Kasumi-1 (cell line): ENCODE measurements at places on chromosomes 1 and 21.
A peak's percentile ranks its signal among the peaks of the same experiment; 100 is the strongest.

DNA sequence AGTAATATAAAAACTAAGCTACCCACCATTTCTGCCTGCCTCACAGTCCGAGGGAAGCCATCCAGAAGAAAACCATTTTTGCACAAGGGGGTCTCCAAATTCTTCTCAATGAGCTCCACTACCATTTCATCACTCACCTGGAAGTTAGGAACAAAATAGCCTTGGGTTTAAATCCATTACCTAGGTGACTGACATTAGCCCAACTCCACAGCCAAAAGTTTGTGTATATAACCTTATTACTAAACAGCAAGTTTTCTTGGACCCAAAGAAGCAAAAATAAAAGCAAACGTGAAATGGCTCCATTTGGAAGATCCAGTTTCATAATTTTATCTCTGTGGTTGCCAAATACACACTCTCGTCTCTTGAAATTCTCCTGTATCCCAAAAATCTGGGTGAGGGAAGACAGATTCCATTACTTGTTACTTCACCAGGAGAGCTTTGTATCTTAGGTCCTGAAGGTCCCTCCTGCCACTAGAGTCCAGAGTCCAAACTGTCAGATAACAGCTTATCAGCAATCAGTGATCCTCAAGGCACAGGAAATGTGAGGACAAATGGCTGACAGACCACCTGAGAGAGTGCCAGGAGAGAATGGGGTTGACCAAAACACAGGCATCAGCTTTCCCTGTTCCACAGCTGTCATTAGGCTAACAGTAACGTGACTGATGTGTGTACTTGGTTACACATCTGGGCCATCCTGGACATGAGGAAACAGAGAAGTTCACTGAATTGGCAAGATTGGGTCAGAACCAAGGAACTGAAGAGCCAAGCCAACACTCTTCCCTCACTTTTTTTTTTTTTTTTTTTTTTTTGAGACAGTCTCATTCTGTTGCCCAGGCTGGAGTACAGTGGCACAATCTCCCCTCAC, 14.9 kb downstream of the AK2 start:
- DNase-seq: no peak

- DNase-seq: no peak
These were observed 28.1 kb downstream of the IL23R start for GRCh38 chr1:67194209-67194863.

- no peak for DNase-seq
These were observed 23.3 kb upstream of the LYPD8 start for GRCh38 chr1:248778906-248779305.

DNA sequence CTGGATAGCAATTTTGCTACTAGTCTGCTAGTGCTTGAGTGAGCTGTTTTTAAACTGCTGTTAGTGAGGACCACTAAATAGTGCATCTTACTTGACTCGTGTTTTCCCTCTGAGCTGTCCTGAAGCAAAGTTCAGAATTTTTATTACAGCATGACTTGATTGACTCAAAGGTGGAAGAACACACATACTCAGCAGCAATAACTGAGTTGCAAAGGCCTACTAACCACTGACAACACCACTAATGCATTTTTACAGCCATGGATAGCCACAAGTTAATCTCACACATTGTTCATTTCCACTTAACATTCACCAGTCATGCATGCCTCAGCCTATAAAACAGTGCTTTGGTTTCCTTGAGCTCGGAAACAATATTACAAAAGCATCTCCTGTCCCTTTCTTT, 148.7 kb downstream of the RUNX1 start:
- DNase-seq: no peak

DNA sequence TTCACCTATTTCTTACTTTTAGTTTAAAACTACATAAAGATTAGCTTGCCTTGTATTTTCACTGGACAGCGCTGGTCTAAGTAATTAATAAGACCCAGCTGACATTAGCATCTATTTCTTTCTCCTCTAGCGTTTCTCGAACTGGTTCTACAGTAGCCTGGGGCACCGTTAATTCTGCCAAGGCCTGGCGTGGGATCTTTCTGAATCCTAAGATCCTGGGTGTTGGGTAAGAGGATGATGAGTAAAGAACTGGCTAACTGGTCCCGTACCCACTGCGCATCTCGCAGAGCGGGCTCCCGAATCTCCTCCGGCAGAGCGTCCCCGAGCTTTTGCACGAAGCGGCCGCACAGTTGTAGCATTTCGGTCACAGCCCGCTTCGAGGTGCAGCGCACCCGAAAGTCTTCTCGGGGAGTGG, 309 bp downstream of the NSL1 start:
- DNase-seq: peak; percentile 72

- DNase-seq: no peak
These were observed 5.5 kb downstream of the GLIS1 start for GRCh38 chr1:53733447-53733931.

DNA sequence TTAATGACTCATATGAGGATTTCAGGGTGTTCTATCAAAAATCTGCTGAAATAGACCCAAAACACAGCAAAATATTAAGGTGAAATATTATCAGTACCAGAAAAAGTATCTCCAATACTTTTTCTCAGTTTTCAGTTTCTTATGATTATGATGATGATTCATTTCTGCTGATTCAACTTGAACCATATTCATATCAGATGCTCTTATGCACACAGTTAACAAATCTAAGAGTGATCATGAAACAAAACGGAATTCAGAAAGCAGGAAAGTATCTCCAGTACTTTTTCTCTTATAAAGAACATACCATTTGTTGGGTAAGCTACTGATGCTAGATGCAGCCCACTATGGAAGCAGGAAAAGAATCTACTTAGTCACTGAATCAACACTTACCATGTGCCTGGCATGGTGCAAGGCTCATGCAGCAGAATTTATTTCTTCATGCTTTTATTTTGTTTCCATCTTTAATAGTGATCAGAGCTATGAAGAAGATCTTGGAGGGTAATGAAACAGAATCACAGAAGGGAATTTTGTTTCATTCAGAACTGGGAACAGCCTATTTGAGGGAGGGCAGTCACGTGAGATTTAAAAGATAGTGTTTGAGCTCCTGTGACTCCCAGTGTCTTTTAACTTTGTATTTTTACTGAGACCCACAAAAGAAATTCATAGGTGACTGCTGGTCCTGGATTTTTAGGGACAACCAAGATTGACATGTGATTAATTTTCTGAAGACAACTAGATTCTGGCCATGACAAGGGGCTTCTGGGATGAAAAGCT, 480.6 kb downstream of the SETD4 start:
- no peak for DNase-seq

GRCh38 chr1:202416641-202417040, 68.1 kb downstream of the PPP1R12B start:
- DNase-seq: no peak

DNA sequence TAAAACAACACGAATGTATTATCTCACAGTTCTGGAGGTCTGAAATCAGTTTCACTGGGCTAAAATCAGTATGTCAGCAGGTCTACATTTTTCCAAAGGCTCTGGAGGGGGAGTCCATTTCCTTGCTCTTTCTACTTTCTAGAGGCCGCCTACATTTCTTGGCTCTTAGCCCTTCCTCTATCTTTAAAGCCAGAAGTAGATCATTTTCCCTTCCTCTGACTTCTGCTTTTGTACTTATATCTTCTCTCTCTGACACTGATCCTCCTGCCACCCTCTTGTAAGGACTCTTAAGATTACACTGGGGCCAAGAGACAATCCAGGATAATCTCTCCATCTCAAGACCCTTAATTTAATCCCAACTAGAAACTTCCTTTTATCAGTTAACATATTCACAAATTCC, 41.4 kb downstream of the MSH4 start:
- DNase-seq: peak; percentile 90

- no peak for DNase-seq
These were observed 32.4 kb downstream of the CDK18 start for GRCh38 chr1:205536759-205537361.
